ENCODE measurements at places on chromosomes 4 and X.
A peak's percentile ranks its signal among the peaks of the same experiment; 100 is the strongest.

DNA sequence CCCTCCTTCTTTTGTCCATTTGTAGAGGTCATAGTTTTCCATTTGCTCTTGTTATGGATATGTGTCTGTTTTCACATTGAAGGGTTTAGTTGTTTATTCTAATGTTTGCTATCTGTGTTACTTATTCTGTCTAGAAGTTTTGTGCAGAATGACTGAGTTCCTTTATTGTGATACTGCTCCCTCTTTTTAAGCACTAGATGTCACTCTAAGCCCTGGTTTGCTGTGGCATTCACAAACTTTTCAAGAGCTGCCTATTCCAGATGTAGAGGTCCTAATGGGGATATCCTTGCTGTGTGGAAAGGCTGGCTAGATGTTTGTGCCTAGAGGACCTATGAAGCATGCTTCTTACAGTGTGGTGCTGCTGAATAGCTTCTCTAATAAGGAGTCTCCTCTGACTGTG lies 338.6 kb downstream of the SPIN4 start:
- DNase-seq = no peak

GRCh38 chr4:1542516-1543320 lies 136.5 kb upstream of the NKX1-1 start:
- DNase-seq = no peak

DNA sequence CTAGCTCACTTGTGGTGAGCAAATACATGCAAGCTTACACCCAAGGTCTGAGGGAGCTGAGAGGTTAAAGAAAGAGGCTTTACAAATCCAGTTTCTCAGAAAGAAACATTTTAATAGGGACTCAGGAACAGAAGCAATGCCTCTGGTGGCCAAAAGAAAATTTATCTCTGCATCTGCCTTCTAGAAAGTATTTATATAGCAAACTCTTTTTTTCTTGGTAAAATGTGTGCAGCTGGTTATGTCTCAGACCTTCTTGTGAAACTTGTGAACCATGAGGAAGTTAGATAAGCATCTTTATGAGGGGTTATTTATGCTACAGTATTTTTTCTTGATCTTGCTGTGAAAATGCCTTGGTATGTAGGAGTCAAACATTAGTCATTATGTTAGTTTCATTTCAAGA lies 48.5 kb upstream of the CYSLTR1 start:
- peak; percentile 7 for DNase-seq

DNA sequence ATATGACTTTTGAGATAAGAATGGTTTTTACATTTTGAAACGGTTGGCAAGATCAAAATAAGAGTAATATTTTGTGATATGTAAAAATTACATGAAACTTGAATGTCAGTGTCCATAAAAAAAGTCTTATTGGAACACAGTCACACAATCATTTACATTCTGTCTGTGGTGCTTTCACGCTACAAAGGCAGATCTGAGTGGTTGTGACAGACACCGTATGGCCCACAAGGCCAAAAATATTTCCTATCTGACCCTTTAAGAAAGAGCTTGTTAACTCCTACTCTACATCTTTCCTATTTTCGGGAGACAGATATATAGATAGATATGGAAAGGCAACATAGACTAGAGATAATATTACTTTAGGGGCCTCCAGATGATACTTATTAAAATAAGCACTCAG lies 101.9 kb downstream of the EFHC2 start:
- no peak for DNase-seq

GRCh38 chrX:110046971-110047370 lies 44.1 kb downstream of the TMEM164 start:
- no peak for DNase-seq

DNA sequence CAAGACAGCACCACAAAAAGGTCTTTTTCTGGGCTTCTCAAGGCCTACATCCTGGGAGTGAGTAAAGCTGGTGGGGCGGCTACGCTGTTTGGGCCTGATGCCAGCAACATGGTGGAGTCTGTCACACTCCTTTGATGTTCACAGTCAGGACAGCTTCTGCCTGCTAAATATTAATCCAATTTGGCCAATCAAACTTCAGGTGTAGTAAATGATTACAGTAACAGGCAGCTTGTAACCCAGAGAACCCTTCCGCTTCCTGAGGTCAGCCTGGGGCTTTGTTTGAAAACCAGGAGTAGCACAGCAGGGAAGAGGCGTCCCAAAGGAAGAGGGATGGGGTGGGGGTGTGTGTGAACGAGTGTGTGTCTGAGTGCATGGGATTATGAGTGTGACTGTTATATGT lies 220.4 kb downstream of the MAML3 start:
- DNase-seq = no peak

DNA sequence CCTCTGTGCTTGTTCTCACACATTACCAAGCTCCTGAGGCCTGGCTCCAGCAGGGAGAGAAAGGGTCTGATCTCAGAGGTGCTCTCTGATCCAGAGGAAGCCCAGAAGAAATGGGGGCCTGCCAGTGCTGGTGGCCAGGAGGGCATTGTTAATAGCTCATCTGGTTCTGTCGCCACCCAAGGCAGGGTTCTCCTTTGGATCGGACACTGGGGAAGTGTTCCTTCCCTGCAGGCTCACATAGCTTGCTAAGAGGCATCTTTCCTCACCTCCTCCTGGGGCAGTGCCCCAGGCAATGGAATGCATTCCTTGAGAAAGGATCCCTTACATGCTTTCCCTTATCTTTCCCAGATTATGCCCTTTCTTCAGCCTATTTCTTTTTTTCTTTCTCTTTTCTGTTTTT lies 53.8 kb downstream of the RBM47 start:
- no peak for DNase-seq

DNA sequence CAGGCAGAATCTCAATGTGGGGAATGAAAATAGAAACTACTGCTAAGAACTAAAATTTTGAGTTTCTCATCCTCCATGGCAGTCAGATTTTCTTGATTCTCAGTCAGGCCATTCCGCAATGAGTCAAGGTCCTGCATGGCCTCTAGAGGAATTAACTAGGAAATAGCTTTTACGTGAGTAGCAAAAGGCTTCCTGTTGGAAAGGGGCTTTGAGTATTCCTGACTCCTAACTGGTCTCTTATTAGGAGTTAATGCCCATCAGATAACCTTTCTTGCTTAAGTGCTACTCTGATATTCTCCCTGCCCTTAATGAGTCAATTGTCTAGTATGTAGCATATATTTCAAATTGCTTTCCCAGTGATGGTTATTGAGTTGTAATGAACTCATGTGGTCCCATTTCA lies 65.7 kb upstream of the ARHGAP24 start:
- no peak for DNase-seq

GRCh38 chr4:32462944-32463343 lies 1742.8 kb downstream of the PCDH7 start:
- no peak for DNase-seq

DNA sequence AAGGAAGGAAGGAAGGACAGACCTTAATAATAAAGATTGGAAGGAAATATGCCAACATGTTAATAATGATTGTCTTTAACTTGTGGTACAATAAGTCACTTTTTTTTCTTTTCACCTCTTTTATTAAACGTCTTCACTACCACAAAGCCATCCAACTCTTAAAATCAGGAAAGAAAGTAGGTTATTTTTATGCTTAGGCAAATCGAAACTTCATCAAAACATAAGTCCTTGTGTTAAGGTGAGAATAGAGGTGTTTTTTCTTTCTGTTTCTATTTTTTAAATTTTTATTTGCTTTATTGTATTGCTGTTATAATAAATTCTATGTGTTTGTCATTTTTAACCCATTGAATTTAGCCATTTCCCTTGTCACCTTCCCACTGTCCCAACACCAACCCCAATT lies 26.5 kb downstream of the BLOC1S4 start:
- DNase-seq = no peak

DNA sequence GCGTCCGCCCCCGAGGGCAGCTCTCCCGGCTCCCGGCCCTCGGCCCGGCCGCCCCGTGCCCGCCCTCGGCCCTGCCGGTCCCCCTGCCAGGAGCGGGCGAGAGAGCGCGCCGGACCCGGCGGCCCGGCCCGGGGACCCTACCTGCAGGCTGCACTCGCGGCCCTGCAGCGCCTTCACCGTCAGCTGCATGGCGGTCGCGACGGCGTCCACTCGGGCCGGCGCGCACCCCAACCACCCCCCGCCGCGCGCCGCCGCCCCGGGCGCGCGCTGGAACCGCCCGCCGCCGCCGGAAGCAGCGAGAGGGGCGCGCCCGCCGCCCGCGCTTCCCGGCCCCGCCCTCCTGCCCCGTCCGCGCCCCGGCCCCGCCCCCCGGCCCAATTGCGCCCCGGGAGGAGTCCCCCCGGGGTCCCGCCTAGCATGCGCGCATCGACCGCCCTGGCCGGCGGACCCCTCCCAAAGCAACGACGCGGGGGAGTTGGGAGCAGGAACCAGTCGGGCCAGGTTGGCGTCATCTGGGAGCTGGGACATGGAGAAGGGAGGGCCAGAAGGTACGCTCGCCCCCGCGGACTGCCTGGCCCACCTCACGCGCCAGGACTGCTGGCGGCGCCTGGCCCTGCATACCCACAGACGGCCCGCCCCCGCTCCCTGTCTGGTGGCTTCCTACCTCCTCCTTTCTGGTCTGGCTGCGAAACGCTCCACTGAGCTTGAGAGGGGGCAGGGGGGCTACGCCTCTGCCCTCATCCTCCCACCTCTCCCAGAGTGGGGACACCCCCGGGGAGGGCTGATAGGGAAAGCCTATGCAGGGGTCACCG lies at the start of gene UBL4A:
Gene UBL4A, minus strand, starts transcription at position 220 of the 812 bp plus-strand sequence. Its CDS starts 31 bp downstream, at position 189.
- peak; percentile 64 for DNase-seq

- DNase-seq = no peak
These were observed 22.4 kb downstream of the STARD8 start for GRCh38 chrX:68669871-68670270.

DNA sequence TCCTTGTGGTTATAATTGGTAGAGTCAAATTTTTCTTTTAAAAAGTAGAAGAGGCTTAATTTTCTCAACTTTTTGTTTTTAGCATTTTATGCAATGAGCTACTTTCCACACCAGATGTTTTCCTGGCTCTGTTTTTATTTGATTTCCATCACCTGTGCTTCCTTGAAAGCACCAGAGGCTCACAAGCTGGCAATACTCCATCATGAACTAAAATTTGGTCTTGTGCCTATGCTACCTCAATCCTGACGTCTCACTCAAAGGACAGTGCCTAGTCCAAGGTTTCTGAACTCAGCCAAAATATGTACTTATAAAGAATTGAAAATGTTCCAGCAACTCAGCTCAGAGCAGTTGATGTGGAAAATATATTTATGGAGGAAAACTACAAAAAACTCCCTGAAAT lies 914.0 kb upstream of the PRKX start:
- no peak for DNase-seq

Data from CD4-positive, alpha-beta T cell treated with Interleukin-21 for 1 hour (primary cell).